ENCODE measurements at places on chromosomes 5 and 9.

DNA sequence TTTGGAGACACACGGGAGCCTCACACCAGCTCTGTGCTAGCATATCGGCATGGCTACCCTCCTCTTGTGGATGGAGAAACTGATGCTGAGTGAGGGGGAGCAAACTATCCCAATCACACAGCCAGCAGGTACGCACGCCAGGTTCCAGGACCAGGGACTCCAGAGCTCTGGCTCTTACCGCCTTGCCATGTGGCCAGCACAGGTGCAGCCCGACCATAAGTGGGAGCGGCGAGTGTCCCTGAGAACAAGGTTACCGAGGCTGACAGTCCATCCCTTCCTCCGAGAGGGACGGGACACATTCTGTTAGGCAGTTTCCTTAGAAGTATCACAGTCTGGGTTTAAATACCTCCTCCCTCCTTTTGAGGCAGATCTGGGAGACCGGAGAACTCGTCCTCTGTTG lies 86.0 kb downstream of the PAX5 start:
- DNase-seq: no peak

DNA sequence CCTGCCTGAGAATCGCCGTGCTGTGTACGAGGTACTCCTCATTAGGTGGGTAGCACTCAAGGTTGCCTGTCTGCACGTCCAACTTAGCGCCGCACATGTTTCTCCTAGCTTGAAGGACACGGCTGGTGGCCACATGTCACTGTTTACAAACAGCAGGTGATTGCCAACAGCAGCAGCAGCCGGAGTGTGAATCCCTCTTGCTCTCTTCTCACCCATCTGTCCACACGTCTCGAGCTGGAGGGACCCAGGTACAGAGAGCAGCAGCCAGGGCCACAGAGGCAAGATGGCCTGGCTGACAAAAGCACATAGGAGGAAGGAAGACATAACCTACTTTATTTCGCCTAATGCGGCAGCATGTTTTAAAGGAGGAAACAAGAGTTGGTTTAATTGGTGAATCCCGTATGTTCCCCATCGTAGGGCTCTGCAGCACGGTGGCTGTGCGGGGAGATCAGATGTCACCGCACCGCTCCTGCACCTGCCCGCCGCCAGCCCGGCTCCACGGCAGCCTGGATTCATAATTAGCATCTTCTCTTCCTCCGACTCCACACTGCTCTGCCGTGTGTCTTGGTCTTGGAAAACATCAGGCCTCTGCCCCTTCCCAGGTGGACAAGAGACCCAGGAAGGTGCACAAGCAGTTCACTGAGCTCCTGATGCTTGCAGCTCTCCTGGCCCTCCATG lies 201.6 kb upstream of the IRX1 start:
- no peak for DNase-seq

DNA sequence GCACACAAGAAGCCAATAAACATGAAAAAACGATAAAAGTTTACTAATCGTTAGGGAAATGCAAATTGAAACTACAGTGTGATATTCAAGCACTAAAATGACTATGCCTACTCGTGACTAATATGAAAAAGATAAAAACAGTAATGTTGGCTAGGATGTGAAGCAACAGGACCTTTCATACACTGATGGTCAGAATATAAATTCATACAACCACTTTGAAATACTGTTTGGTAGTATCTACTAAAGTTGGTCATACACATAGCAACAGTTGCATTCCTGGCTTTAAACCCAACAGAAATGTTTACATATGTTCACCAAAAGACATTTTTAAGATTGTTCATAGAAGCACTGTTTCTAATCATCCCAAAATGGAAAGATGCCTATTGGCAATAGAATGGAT lies 24.3 kb downstream of the FBXO38 start:
- DNase-seq: no peak

- no peak for DNase-seq
Observed at GRCh38 chr9:81530310-81530810, 159.0 kb downstream of the TLE1 start.

DNA sequence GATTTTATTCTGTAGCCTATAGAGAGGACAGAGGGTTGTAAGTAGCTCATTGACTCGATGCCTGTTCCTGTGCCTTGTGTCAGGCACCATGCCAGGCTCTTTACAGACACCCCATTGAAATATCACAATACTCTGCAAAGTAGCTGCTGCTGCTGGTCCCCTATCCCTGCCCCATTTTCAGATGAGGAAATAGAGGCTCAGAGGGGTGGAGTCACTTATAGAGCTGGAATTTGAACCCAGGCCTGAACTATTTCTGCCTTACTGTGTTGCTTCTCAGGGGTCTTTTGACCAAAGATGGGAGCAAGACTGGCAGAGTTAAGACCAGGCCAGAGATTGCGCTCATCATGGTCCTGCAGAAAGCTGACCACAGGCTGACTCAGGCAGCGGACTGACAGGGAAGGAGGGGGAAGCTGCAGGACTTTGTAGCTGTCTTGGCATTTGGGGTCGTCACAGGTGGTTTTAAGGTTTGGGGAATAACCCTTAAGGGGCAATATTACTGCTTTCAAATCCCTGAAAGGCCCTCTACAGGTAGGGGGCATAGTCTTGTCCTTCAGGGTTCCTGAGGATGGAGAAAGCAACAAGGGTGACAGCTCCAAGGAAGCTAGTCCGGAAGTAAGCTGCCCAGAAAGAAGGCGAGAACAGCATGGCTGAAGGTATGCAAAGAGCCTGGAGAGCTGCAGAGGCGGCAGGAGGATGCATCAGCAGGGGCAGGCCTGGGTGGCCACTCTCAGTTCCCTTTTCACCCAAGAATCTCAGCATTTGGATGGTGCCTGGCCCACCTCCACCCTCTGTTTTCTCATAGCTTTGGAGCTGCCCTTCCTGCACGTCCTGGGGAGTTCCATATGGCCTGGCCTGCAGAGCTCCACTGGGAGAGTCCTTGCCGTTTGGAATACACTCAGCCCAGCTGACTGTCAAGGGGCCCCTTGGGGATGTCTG lies 18.3 kb upstream of the NDST1 start:
- DNase-seq: no peak

DNA sequence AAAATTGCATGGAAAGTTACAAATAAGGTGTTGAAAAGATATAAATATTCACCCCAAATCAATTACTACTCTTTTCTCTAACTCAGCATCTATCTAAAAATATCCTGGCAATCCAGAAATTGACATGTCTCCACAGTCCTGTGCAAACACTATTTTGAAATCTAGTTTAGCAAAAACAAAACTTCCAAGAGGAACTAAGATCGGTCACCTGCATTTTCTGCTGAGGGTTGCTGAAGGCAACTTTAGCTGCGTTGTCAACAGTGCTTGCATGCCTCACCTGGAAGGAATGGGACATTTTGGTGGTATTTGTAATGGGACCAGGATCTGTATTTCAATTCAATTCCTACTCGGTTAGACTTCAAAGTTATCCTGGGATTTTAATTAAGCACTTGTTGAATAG lies 398.3 kb downstream of the NTRK2 start:
- no peak for DNase-seq

- peak; percentile 93 for DNase-seq
Observed at GRCh38 chr9:89661956-89662717, 57.3 kb downstream of the GADD45G start.

GRCh38 chr9:35729700-35730485 lies 2.1 kb downstream of the TLN1 start:
- no peak for DNase-seq

DNA sequence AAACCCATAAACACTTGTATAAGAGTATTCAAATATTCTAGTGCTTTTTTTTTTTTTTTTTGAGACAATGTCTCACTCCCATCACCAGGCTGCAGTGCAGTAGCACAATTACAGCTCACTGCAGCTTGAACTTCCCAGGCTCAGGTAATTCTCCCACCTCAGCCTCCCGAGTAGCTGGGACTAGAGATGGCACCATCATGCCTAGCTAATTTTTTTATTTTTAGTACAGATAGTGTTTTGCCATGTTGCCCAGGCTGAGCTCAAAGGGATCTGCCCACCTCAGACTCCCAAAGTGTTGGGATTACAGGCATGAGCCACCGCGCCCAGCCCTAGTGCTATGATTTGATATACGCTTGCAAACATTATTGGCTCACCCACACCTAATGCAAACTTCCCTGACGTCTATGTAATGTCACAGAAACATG lies 11.8 kb downstream of the IL6ST start:
- no peak for DNase-seq

DNA sequence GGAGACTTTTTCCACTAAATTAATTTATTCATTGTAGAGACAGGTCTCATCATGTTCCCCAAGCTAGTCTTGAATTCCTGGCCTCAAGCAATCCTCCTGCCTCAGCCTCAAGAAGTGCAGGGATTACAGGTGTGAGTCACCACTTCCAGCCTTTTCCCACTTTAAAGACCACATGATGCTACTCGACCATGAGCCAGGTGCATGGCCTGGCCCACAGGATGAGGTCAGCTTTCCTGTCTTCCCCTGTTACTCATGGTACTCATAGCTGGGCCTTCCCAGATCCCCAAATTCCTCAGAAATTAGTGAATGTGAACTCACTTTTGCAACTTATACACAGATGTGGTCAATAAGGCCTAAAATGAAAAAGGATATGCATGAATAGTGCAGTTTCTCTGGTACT lies 395.9 kb downstream of the SEMA5A start:
- no peak for DNase-seq

DNA sequence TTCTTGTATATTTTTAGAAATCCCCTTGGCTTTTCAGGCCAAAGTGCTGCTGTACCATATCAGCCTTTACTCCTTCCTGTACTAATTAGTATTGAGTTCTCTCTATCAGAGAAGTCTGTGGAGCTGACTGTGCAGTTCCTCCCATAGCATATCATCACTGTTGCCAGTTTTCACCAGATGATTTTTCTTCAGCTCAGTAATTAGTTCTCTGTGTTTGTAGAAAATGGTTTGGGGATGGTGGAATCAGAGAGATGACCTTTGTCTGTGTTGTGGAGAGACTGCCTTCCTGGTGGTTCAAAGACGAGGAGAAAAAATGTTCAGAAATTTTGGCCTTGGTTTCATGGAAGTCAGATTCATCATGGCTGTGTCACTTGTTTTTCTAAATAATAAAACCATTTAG lies 227.5 kb upstream of the ACTBL2 start:
- no peak for DNase-seq

GRCh38 chr9:127492616-127493015 lies 41.3 kb downstream of the LRSAM1 start:
- DNase-seq: no peak

DNA sequence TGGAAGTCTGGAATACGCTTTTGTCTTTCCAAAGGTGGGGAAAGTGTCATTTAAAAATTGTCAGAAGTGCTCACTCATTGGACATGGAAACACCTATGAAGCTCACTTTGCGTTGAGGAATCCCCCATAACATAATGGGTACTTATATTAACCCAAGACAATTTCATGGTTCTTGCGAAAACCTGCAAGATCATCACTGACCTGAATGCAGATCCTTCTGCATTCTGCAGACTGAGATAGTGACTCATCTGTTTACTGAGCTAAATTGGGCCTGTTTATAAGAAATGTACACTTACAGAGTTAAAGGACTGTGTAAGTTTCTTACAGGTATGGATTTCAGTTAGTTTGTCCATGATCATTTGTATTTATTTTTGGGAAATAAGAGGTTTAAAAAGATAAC lies 153.0 kb downstream of the HMHB1 start:
- DNase-seq: no peak

- DNase-seq: no peak
Observed at GRCh38 chr5:82356021-82356420, 77.9 kb upstream of the RPS23 start.

DNA sequence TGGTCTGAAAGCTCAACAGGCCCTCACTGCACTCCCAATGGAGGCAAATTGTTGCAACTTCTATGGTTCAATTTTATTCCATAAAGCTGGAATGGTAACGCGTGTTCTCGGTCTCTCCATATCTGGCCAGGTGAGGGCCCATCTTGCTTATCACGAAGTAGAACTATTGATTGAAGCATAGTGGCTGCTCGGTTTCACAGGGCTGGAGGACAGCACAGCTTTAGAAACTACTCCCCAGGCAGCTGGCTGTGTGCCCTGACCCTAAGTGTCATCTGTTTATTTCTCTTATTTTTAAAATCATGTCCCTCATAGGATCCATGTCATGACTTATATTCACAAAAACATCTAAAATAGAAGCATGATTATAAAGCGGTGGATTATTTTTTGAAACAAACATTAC lies 223.4 kb downstream of the NPR3 start:
- no peak for DNase-seq

DNA sequence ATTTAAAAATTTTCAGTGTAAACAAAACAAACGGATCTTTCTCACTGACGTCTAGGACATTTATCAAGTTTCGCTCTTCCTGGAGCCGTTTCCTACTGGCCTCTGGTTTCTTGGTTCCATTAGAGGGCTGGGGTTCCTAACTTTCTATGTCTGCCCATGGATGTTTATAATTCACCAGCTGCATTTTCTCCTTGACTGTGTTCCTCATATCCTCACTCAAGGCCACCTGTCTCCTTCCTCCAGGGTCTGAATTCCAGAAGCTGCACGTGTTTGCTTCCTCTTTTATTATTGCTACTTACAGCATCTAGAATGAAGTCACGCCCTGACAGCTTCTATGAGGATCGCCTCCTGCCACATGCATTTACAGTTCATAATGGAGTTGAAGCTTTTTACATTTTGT lies 74.1 kb upstream of the BASP1 start:
- DNase-seq: no peak

GRCh38 chr9:3271157-3271556 lies 254.6 kb downstream of the RFX3 start:
- no peak for DNase-seq

GRCh38 chr5:5231576-5231975 lies 91.4 kb downstream of the ADAMTS16 start:
- no peak for DNase-seq

- DNase-seq: no peak
Observed at GRCh38 chr5:113268232-113268631, 166.6 kb downstream of the TSSK1B start.

DNA sequence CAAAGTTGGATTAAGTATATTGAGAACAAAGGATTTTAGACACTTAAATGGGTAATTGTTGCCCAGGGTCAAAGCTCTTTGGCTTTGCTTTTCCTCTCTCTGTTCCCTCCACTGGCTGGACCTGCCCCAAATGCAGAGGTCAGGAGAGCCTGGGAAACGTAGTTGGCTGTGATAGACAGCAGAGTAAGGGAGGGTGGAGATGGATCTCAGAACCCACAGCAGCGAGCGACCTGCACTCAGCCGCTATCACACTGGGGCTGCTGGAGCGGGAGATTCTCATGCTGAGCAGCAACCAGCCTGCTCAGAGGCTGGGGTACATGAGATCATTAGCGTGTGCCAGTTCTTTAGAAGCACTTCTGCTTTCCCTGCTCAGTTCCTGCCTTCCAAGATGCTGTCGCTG lies 71.8 kb upstream of the TTC23L start:
- no peak for DNase-seq

DNA sequence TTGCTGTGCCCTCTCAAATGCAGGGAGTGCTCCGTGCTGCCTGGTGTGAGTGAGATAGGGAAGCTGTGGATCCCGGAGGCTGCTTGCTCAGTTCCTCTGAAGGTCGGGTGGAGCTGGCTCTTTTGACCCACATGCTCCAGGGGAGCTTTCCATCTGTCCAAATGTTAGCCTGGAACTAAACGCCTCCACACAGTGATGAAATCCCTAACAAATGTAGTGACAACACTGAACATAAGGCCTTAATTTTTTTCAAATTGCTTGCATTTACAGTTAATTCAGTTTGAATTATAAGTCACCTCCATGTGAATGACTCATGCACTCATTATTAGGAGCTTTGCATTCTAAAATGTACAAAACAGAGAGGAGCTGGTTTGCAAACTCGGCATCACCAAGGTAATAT lies 27.0 kb downstream of the PRDM6 start:
- peak; percentile 47 for DNase-seq

- peak; percentile 8 for DNase-seq
Observed at GRCh38 chr9:73080110-73080694, 71.5 kb upstream of the ANXA1 start.

GRCh38 chr5:59173578-59173977 lies 590.7 kb downstream of the RAB3C start:
- DNase-seq: no peak
